ENCODE measurements at places on chromosomes 3 and 15.
A peak's percentile ranks its signal among the peaks of the same experiment; 100 is the strongest.

DNA sequence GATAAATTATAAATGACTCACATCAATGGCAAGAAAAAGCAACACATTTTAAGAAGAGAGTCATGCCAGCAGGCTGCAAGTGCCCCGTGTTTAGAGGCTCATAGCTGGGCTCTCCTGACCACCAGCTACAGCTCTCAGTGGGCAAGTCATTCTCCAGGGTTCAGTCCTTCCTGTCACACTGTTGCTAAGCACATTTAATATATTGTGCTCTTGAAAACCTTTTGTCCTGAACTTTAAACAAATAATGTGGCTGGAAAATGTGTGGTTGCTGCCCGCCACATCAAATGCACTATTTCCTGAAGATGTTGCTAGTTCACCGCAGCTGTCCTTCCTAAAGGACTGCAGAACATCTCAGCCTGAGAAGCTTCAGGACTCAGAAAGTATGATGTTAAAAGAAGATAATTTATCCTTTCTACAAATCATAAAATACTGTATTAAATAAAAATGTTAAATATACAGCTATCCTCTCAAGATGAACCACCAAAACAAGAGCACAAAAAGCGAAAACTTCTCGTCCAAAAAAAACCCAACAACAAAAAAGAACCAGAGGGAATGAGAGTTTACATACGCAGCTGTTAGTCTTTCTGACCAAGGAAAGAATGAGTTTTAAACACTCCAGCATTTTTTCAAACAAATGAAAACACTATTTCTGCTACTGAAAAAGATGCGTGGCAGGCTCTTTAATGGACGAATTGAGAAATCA, 951 bp downstream of the TARS3 start:
- DNase-seq, result no peak

DNA sequence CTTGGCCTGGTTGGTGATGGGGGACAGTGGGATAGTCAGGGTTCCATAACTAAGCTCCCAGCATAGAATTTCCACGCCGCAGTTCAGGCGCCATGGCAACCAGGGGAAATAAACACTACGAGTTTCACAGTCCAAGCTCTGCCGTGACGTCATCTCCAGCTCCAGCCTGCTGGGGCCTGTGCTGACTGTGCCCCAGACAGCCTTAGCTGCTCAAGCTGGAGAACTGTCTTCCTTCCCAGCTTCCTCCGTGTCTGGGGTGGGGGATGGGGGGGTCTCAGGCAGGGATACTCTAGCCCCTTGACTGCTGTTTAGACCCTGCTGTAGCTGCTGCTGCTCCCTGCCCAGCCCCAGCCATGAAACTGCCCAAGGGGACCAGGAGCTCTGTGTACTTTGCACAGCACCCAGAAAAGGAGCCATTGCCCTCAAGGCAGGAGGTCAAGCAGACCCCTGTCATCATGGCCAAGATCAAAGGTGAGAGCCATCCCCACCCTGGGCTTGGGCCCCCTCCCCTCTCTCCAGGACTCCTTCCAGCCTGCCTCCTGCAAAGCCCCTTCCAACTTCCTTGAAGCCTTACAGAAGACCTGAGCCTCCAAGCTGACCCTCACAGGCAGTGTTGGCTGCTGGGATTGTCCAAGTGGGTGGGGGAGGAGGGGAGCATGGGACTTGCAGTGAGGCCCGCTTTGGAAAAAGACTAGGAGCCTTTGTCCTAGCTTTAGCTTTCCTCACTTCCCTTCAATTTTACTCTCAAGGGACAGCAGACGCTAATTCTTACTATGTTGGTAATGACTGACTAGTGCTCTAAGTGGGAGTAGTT, 11.4 kb upstream of the CSPG4 start:
- peak; percentile 55 for DNase-seq

- DNase-seq, result no peak
These were observed 128.7 kb upstream of the WNT5A start for GRCh38 chr3:55615694-55616295.

DNA sequence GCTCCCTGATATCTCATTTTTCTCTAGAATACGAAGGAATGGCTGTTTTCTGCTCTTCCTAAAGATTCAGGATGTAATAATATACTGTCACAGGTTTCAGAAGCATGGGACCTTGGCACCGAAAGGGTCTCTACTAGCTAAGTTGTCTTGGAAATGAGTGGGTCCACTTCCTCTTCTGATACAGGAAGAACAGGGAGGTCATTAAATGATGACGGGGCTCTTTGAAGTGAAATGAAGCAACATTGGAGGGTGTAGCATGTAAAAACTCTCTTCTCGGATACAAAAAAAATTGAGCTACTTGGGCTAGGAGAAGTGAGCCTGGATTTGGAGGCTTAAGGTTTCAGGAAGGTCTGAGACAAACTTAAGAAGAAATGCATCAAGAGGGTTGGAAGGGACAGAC, 349.8 kb upstream of the TPRG1 start:
- no peak for DNase-seq

DNA sequence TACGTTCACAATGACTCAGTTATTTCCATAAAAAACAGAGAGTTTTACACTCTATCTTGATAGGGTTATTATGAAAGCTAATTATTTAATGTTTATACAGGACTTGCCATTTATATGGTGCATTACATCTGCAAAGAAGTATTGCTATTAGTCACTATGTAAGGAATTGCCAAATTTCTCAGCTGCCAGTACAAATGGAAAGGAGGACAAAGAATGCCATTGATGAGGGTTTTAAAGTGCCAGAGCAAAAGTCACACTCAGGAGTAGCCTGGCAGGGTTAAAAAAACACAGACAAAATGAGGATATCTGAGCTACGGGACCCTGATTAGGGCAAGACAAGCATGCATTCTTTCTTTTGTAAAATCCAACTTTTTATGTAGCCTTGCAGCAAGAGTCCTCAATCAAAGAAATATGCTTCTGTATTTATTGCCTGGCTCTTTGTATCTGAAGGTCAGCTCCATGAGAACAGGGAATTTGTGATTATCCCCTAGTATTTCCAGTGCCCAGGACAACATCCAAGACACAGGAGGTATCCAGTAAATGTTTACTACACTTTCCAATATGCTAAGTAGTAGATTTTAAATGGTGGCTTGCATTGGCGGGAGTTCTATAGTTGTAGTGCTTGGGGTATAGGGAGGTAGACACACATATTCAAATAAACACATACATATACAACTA, 1013.6 kb downstream of the ROBO1 start:
- DNase-seq, result no peak

DNA sequence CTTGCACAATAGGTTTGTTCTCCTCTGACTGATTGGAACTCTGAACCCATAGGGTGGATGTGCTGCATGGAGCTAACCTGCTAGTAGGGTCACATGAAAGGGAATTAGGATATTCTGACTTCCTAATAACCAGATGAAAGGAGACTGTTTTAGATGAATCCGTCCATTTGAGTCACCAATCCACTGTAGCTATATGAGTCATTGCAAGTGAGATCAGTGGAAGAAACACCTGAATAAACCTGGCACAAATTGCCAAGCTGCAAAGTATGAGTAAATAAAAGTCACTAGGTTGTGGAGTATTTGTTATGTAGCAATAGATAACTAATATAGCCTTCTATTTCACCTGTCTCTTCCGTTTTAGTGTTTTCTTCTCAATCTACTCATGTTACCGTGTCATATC, 584.4 kb downstream of the PDCD6IP start:
- no peak for DNase-seq

DNA sequence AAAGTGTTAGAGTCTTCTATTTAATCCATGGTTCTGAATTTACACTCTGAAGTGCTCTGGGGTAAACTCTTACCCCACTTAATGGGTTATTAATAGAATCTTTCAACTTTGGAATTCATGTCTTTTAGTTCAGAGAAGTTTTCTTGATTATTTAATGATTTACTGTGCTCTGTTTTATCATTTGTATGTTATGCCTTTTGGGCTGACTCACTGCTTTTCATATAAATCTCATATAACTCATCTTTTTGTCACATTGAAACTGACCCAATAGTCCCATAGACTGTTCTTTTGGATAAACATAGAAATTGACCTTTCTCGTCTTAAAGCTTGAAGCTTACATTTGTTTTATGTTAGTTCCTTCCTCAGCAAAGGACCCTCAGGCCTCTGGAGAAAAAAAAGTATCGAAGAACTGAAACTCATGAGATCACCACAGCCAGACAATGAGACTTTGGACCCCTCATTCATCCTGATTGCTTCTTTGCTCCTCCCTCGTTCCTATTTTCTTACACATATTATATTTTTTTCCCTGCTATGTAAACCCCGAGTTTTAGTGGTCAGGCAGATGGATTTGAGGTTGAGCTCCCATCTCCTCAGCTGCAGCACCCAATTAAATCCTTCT, 229.1 kb upstream of the CBLB start:
- DNase-seq, result no peak

DNA sequence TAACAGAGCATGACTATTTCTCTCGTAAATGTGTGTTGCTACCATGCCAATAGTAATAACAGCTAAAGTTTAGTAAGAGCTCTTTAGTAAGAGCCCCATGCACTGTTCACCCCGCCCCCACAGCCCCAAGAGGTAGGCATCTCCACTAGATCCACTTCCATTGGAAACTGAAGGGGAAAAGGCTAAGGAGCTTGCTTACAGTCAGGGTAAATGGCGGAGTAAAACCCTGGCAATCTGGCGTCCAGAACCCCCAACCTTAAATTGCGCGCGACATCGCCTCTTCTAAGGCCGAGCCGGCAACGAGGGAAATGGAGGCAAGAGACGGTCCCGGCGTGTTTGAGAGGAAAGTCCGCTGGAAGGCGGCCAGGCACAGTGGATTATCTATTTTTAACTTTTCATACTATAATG, 654 bp upstream of the C3orf38 start:
- peak; percentile 19 for DNase-seq

DNA sequence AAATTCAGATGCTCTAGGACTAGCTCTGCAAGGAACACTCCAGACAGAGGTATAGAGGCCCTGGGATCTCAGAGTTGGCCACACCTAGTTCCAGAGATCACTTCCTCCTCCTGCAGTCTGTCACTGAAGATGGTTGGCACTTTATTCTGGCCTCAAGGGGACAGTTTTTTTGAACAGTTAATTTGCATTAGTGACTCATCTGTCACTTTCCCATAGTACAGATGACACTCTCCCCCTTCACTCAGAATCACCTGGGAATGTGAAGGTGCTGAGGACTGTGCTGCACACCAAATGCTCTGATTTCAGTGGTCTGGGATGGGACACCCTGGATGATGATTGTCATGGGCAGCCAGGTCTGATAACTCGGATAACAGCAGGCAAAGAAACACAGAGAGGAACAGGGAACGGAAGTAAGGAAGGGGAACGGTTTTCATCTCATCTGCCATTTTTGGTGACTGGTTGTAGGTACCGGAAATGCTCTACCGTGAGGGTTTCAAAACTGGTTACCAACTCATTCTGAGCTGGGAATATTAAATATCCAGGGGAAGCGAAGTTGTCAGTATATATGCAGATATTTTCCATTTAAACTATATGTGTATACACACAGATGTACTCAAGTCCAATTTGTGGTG, 232.5 kb upstream of the ST8SIA2 start:
- DNase-seq, result no peak

- DNase-seq, result no peak
These were observed 9.5 kb downstream of the MAPK6 start for GRCh38 chr15:52028431-52029093.

DNA sequence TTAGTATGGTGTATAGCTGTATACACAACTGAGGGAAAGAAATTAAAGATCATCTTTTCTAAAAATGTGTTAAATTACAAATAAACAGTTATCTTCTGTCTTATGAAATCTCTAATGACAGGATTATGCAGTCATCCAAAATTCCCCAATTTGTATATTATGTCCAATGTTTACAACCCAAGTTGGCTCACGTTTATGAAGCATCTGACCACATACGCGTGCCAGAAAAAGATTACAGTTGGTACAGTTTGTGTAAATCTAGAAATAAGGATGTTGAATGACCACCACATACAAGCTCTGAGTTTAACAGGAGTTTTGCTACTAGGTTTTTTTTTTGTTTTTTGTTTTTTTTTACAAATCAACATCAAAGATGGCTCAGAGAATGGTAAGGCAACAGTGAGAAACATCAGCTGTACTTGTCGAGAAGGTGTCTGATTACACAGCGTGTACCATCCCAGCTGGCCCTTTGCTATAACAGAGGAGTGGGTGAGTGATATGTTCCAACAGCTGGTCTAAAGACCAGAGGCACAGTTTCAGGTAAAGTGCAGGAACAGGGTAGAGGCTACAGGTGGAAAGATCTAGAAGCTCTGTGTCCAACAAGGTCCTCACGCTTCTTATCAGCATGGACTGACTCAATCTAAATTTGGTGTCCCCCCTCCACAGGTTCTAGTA, 47.1 kb downstream of the USF3 start:
- DNase-seq, result no peak

GRCh38 chr3:160566499-160566898, 1.1 kb upstream of the KPNA4 start:
- no peak for DNase-seq

GRCh38 chr3:120839120-120839519, 68.9 kb upstream of the STXBP5L start:
- no peak for DNase-seq

- DNase-seq, result no peak
These were observed 16.8 kb upstream of the FBLN2 start for GRCh38 chr3:13532085-13532484.

DNA sequence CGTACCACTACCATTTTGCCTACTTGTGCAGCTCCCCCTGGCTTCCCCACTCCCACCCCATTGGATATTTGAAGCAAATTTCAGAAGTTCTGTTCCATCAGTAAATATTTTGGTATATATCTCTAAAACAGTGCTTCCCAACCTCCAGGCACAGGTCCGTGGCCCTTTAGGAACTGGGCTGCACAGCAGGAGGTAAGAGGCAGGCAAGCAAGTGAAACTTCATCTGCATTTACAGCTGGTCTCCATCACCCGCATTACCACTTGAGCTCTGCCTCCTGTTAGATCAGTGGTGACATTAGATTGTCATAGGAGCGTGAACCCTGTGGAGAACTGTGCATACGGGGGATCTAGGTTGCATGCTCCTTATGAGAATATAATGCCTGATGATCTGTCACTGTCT, 97.2 kb upstream of the LRRFIP2 start:
- DNase-seq, result no peak

GRCh38 chr15:80233581-80233980, 18.4 kb downstream of the CTXND1 start:
- no peak for DNase-seq

DNA sequence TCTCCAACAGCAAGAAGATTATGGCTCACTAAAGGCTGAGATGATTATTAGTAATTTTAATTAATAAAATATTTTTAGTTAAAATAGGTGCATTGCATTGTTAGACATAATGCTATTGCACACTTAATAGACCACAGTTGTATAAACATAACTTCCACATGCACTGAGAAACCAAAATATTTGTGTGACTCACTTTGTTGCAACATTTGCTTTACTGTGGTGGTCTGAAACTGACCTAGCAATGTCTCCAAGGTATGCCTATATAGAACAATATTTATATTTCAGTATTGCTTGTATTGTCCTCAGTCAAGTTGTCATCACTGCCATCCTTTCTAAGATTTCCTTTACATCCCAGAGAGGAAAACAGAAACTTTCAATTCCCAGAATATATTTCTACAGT, 1215.2 kb downstream of the SI start:
- DNase-seq, result no peak

- DNase-seq, result no peak
These were observed 870 bp upstream of the TMEM40 start for GRCh38 chr3:12759693-12760565.

All from NCI-H460 (cell line).